ENCODE measurements at places on chromosomes 5 and 9. TPM values are rescaled to one million over a fixed set of nuclear protein-coding genes. Genes with fewer than 3 reads are reported as not detected.

GRCh38 chr5:78758169-78758839 is 109.7 kb upstream of the LHFPL2 start:
- DNase-seq, result no peak

GRCh38 chr9:4784403-4784802 is 8.3 kb upstream of the RCL1 start:
- DNase-seq, result no peak

- no peak for DNase-seq
Observed at GRCh38 chr9:14608540-14608939, 84.7 kb downstream of the ZDHHC21 start.

GRCh38 chr9:1267581-1267980 is 217.4 kb downstream of the DMRT2 start:
- DNase-seq, result no peak

DNA sequence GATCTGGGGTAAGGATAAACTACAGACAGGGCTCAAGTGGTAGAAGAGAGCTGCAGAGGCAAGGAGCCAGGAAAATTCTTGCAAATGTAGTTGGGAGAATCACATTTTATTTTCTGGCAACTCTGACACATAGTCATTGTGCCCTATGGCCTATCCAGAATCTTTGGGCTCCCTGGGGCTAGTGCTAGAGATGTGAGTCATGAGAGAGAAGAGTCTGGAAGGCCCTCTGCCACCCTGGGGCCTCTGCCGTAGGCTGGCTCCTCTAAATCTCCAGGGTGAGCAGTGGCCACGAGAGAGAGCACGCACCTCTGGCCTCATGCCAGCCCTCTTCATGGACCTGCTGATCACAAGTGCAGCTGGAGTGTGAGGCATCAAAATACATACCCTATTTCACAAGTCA is 74.3 kb upstream of the SSBP2 start:
- no peak for DNase-seq

DNA sequence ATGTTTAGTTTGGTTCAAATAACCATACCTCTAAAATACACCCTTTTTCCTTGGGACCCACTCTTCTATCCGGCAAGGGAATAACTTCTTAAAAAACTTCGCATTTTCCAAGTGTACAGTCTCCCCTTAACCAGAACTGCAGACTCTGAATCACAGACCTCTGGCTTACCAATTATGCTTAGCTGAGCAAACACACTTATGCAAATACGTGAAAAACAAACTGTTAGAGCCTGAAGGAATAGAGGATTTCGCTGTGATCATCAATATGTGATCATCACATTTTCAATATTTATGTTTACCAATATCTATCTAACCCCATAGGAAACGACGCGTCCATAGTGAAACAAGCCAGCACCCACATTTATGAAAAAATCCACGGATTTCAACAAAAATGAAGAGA is 1.3 kb downstream of the LPAR1 start:
- no peak for DNase-seq

DNA sequence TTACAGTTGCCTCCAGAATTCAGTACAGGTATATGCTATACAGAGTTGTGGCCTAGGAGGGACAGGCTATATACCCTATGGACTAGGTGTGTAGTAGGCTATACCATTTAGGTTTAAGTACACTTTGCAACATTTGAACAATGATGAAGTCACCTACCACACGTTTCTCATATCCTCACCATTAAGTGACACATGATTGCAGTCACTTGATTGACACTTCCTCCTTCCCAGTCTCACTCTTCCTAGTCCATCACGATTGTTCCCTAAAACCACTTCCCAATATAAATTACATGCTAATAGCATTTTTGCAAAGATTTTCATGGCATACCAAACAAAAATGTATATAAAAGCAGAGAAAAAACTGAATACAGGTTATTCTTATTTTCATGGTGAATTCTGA is 312.2 kb downstream of the EPB41L4A start:
- DNase-seq, result no peak

- no peak for DNase-seq
Observed at GRCh38 chr5:138946831-138947560, 71.9 kb upstream of the LRRTM2 start.

GRCh38 chr5:76144513-76145274 is 61.5 kb downstream of the SV2C start:
- no peak for DNase-seq

DNA sequence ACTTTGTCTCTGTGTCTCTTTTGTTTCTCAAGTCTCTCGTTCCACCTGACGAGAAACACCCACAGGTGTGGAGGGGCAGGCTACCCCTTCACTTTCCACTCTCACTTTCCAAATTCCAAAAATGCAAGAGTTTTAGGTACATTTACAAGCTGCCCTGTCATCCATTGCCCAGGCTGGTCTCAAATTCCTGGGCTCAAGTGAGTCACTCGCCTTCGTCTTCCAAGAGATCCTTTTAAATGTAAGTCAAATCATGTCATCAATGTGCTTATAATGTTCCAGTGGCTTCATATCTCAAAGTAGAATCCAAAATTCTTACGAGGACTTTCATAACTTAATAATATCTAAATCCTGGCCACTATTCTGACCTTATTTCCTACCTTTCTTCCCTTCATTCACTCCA is 20.4 kb upstream of the UGCG start:
- no peak for DNase-seq

- DNase-seq, result peak; percentile 75
Observed at GRCh38 chr5:181221105-181221791, 1.8 kb upstream of the TRIM41 start.

DNA sequence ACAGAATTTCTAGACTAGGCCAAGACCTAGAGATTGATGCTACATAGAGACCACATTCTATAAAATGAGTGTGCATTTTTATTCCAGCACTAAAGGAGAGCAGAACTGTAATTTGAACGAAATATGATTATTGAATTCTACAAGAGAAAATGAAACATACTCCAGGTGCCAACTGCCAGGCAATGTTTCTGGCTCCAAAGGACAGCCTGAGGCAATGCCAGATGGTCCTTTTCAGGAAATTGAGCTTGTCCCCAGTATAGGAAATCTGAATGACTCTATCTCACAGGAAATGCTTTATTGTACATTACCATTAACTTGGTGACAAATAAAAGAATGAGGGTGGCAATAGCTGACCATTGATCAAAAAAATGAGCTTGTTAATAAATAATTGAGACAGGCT is 28.8 kb upstream of the RASGRF2 start:
- DNase-seq, result no peak

- no peak for DNase-seq
Observed at GRCh38 chr9:38689678-38690077, 30.3 kb downstream of the FAM240B start.

DNA sequence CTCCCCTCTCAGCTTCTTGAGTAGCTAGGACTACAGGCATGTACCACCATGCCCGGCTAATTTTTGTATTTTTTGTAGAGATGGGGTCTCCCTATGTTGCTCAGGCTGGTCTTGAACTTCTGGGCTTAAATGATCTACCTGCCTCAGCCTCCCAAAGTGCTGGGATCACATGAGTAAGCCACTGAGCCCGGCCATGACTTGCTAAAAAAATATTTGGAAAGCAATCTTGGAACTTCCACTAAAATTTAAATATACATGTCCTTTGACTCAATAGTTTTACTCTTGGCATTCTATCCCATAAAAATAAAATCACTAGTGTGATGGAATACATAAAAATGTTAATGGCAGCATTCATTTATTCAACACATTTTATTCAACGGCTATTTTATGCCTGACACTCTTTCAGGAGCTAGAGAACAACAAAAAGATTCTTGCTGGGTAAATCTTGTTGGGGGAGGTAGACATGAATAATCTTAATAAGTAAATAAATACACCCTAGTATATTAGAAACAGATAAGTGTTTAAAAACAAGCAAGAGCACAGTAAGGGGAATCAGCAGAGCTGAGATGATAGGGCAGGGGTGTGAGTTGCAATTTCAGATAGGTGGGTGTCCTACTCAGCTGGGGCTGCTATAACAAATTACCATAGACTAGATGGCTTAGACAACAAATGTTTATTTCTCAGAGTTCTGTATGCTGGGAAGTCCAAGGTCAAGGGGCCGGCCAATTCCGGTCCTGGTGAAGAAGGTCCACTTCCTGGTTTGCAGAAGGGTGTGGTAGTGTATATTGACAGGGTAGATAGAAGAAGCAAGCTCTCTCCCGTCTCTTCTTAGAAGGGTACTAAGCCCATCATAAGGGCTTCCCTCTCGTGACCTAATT is 50.7 kb downstream of the KCNV2 start:
- DNase-seq, result no peak

GRCh38 chr5:41908374-41909079 is 4.4 kb downstream of the RIMOC1 start:
- no peak for DNase-seq

GRCh38 chr9:88880199-88880598 is 111.1 kb upstream of the S1PR3 start:
- DNase-seq, result no peak

- no peak for DNase-seq
Observed at GRCh38 chr9:134328841-134329575, 2.8 kb downstream of the RXRA start.

DNA sequence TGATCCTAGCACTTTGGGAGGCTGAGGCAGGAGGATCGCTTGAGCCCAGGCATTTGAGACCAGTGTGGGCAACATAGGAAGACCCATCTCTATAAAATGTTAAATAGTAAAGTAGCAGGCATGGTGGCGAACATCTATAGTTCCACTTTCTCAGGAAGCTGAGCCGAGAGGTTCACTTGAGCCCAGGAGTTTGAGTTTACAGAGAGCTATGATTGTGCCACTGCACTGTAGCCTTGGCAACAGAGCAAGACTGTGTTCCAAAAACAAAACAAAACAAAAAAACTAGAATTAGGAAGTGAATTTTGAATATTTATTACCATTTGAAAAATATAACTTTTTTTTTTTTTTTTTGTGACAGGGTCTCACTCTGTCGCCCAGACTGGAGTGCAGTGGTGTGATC is 26.8 kb upstream of the PAX5 start:
- no peak for DNase-seq

DNA sequence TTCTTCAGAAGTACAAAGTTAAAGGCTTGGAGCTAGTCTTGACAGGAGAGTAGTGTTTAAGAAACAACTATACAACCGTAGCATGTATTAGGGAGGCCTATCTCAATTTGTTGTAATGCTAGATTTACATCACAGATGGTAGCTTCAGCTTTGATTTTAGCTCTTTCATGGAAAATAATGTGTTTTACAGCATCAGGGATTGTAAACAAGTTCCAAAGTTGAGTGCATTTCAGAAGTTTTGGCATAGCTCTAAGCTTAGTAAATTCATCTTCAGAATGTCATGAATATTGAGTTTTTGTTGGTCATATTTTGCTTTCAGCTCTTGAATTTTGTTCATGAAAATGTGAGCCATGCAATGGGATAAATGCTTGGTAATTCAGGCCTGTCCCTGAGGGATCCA is 30.7 kb downstream of the SLC44A1 start:
- DNase-seq, result no peak

DNA sequence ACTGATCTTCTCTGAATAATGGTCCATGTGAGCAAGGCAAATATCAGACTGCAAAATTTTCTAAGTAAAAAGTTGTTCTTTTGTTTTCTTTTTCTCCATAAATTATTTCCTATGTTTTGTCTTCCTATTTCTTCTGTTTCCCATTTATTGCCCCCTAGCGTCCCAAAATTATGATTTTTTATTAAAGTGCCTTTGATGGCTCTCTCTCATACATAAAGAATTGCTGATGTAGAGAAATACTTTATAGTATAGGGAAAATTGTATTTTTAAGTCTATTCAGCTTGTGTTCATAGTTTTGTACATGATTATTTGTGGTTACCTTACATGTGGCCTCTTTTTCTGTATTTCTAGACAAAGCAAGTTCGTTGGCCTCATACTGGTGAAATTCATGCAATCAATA is 1031.2 kb downstream of the EFNA5 start:
- no peak for DNase-seq

GRCh38 chr9:37370968-37371563 is 51.4 kb upstream of the GRHPR start:
- no peak for DNase-seq

DNA sequence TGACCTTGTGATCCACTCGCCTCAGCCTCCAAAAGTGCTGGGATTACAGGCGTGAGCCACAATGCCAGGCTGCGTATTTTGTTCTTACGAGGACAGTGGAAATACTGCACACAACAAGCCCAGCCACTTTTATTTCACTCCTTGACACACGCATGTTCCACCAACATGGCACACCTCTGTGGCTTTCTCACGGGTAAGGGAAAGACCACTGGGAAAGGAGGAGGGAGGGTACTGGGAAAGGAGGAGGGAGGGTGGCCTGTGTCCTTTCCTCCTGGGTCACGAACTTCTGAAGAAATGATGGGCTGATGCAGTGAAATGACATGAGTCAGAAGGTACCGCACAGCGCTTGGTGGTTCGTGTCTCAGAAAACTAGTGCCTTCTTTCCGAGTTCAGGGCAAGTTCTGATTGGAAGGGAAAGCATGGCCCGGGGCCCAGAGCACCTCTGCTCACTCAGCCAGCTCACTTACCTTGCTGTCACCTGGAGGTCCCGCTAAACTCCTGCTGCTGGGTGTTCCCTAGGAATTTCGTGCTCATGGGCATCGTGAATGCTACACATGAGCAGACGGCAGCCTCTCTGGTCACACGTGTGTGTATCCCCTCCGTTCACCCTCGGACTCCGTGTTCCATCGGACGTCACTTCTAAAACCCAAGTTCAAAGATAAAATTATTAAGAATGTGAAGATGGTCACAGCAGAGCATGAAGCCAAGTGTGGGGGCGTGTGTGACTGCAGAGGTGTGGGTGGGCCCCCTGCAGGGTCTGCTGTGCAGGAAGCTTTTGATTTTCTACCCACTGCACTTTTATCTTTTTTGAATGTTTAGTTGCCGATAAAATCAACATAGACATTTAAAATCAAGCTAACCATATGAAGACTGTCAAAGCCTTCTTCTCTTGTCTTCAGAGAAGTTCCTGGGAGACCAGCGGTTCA is 42.9 kb downstream of the LAMC3 start:
- no peak for DNase-seq

GRCh38 chr5:167987490-167988280 is 303.8 kb upstream of the WWC1 start:
- no peak for DNase-seq

DNA sequence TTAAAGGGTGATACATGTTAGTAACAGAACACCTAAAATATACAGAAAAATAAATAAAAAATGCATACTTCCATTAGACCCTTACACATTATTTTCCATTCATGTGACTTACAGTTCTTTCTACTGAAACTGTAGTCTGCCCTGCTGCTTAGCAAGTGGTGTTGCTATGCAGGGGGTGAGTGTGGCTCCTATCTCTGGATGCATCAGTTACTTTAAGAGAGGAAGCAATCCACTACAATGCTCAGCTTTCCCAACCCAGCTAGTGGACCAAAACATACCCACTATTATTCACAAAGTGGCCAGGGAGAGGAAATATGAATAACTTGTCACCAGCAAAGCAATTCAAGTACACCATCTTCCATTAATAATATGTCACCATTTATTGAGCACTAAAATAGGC is 121.8 kb downstream of the DOCK2 start:
- no peak for DNase-seq

GRCh38 chr5:75167345-75167744 is 69.3 kb downstream of the ANKRD31 start:
- no peak for DNase-seq

MCC gene
- 0.89 TPM for polyA plus RNA-seq

MYOT gene
- polyA plus RNA-seq, result not detected

OR13D1 gene
- not detected for polyA plus RNA-seq

LYRM7 gene
- 3.6 TPM for polyA plus RNA-seq

GLIPR2 gene
- polyA plus RNA-seq, result 38.8 TPM

OTP gene
- not detected for polyA plus RNA-seq

TSSK1B gene
- not detected for polyA plus RNA-seq

CBY3 gene
- not detected for polyA plus RNA-seq

PIP5KL1 gene
- polyA plus RNA-seq, result 0.17 TPM

DPH7 gene
- 29.7 TPM for polyA plus RNA-seq

RHOBTB3 gene
- polyA plus RNA-seq, result 4.6 TPM

ZNF474 gene
- polyA plus RNA-seq, result 0.24 TPM

IL17B gene
- not detected for polyA plus RNA-seq
